Left renal cortex interstitium (tissue), 4 donors: ENCODE measurements at places on chromosomes 5 and 9.

GRCh38 chr5:150516011-150516410 lies 8.1 kb downstream of the NDST1 start:
- no peak for DNase-seq

GRCh38 chr5:14726066-14726838 lies 61.7 kb downstream of the OTULIN start:
- DNase-seq = no peak

DNA sequence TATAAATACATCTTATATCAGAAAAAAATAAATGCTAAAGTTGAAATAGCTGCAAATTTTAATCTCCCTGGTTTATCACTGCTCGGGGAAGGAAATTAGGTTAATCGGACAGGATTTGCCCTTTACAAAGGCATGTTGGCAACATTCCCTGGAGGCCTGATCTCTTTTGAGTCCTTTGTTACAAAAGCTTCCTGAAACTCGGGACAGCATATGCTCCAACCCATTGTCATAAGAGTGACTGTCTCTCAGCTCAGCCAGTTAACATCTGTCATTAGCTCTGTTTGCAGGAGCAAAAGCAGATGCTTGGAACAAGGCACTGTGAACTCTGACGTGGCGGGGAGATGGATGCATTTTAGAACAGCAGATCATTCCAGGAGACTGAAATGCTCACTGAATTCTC lies 80.6 kb downstream of the MYO10 start:
- DNase-seq = no peak

GRCh38 chr5:39432696-39433530 lies 8.1 kb upstream of the DAB2 start:
- no peak for DNase-seq

GRCh38 chr5:126376443-126376842 lies 46.8 kb upstream of the GRAMD2B start:
- DNase-seq = no peak

GRCh38 chr5:158511454-158511853 lies 588.3 kb downstream of the EBF1 start:
- DNase-seq = no peak

DNA sequence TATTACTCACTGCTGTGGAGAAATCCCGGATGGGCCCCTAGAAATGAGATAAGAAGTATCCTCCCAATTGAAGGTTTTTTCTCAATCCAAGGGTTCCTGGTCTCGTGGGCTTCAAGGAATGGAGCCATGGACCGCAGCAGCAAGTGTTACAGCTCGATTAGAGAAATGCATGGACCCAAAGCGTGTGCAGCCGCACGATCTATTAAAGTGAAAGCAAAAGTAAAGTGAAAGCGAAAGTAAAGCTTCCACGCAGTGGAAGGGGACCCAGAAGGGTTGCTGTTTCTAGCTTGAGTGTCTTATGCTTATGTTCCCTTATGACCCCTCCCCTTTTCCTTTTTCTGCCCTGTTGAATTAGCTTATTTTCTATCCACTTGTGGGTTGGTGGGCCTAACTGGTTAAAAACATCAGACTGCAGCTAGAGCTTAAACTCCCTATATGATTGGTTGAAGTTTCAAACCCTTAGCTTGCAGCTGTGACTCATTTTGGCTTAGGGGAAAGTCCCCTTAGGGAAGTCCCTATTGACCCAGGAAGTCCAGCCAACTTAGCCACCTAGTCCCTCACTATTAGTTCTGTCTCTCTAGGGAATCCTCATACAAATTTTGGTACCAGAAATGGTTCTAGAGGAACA lies 1111.8 kb downstream of the TAF11L14 start:
- no peak for DNase-seq

- DNase-seq = no peak
Measured at GRCh38 chr9:72169178-72169577, 19.9 kb downstream of the GDA start.

DNA sequence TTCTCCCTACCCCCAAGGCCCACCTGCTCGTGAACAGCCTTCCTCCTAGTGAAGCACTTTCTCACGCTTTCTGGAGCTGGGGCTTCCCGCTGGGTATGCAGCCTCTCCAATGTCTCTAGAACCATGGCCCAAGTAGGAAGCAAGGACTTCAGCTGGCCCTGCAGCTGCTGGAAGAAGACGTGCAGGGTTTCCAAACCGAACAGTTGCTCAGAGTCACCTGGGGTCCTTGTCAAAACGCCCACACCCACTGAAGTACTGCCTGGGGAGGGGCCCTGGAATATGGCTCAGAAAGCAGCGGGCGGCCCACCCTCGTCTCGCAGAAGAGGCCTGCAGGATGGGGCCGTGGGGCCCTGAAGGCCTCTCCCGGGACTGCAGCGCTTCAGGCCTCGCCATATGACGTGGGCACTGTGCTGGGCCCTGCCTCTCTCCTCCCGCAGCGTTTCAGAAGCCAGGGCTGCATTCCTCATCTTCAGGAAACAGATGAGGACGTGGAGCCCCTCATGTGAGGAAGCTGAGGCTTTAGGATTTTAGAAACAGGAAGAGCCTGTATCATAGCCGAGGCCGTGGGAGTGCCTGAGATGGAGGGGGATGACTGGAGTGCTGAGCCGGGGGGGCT lies 116.0 kb upstream of the LMX1B start:
- no peak for DNase-seq

GRCh38 chr5:151773951-151774350 lies 2.2 kb downstream of the G3BP1 start:
- DNase-seq = no peak

- no peak for DNase-seq
Measured at GRCh38 chr5:129930221-129930620, 26.0 kb downstream of the CHSY3 start.

- no peak for DNase-seq
Measured at GRCh38 chr5:108730617-108731340, 16.9 kb upstream of the FER start.

GRCh38 chr5:1669276-1670155 lies 130.1 kb downstream of the MRPL36 start:
- DNase-seq = no peak

GRCh38 chr5:177452688-177453638 lies 6.3 kb downstream of the PRR7 start:
- DNase-seq = no peak

- DNase-seq = no peak
Measured at GRCh38 chr9:114056527-114056926, 21.6 kb downstream of the AMBP start.

DNA sequence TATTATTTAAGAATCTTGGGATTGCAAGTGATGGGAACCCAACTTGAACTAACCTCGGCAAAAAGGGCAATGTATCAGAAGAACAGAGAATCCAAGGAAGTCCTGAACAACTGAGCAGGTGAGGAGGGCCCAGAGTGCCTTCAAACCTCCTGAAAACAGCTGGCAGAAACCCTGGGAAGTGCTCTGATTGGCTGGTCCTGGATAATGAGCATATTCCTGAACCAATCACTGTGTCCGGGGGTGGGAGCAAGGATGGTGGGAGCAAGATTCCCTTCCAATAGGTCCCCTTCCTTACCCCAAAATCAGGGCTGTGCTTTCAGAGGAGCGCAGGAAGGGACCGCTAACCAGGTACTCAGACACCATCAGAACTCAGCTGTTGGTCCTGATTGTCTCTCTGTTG lies 31.9 kb upstream of the TBC1D2 start:
- DNase-seq = no peak

DNA sequence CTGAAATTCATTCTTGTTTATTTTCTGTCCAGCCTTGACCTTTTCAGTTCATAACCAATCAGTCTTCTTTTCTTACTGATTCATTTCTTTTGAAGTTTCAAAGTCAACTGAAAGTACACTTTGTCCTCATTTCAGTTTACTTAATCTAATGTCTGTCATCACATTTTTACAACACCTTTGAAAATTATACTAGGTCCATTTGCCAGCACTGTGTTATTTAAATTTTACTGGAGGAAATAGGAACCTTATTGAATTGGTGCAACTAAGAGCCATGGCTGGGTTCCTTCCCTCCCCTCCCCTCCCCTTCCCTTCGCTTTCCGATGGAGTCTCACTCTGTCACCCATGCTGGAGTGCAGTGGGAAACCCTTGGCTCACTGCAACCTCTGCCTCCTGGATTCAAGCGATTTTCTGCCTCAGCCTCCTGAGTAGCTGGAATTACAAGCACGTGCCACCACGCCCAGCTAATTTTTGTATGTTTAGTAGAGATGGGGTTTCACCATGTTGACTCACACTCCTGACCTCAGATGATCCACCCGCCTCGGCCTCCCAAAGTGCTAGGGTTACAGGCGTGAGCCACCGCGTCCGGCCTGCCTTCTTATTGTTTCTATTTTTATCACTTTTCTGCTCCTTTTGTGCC lies 6.3 kb downstream of the RMI1 start:
- DNase-seq = no peak

DNA sequence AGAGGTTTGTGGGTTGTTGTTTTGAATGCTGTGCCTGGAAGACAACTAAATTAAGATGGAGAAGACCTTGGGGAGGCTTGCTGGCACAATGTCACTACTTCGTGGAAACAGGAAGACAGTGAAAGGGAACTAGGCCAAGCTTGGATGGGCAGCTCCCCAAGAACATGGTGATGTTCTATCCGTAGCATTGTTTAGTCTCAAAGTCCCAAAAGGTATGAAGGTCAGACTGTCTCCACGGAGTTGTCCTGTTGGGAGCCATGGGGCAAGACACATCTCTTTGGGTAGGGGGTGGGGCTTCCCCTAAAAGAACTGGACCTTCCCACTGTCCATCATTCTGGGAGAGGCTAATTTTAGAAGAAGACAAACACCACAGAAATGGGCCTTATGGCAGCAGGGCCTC lies 140.5 kb downstream of the ENTREP1 start:
- DNase-seq = no peak

DNA sequence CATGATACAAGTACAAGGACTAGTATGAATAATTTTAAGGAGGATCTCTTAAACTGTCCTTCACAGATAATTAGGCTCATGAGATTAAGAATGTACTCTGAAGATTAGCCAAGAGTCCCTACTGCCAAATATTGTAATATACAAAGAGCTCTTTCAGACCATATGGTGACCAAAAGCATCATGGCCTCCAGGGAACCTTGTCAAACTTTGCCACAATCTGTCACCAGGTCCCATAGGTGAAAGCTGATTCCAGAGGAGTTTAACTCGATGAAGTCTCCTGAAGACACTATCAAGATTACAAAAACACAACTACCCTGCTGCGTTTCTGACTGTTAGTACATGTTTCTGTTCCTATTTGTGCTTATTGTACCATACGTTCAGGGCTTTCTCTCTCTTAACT lies 395.4 kb upstream of the ITGA1 start:
- no peak for DNase-seq

- DNase-seq = no peak
Measured at GRCh38 chr5:151757233-151758140, 944 bp downstream of the ATOX1 start.

GRCh38 chr5:113162770-113163169 lies 186.2 kb downstream of the DCP2 start:
- no peak for DNase-seq

DNA sequence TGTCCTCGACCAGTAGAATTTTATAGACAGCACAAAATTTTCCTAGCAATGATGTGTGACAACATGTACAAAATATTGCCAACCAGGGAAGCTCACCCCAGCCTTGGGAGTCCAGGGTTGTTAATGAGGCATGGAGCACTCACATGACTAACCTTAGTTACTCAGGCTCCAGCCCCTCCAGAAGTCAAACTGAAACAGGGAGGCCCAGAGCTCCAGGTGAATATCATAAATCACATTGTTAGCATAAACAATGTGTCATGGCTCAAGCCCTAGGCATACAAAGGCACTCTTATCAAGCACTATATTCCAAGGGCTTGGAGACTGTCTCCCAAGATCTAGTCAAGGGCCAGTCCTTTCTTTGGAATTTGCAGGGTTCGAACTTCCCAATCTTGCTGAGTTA lies 44.4 kb downstream of the TNFAIP8 start:
- no peak for DNase-seq

GRCh38 chr9:72684615-72685014 lies 163.2 kb downstream of the TMC1 start:
- DNase-seq = no peak

GRCh38 chr5:43638546-43638945 lies 35.6 kb downstream of the NNT start:
- no peak for DNase-seq

GRCh38 chr5:96339862-96340261 lies 93.2 kb downstream of the PCSK1 start:
- DNase-seq = no peak

DNA sequence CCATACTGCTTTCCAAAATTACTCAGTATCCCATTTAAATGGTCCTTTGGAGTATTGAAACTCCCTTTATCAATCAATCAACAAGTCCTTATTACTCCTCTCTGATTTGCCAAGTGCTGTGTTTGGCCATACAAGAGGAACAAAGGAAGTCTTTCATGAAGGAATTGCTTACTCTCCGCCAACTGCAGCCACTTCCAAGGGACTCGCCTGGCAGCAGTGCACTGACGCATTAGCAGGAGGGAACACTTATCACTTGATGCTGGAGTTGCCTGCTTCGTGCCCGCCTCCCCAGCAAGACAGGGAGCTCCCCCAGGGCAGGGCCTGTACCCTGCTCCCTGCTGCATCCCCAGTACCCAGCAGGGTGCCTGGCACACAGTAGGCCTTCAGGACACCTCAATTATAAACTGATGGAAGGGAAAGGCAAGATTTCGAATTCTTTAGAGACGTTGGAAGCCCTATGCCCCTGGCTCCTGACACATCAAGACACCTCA lies 97.9 kb downstream of the CRB2 start:
- DNase-seq = no peak

- DNase-seq = no peak
Measured at GRCh38 chr5:98865690-98866089, 63.1 kb downstream of the CHD1 start.

GRCh38 chr9:128025736-128026135 lies 41.4 kb downstream of the NAIF1 start:
- DNase-seq = no peak

- DNase-seq = no peak
Measured at GRCh38 chr5:125870256-125870655, 553.0 kb upstream of the GRAMD2B start.

- no peak for DNase-seq
Measured at GRCh38 chr5:137615171-137615775, 116.1 kb upstream of the SPOCK1 start.

DNA sequence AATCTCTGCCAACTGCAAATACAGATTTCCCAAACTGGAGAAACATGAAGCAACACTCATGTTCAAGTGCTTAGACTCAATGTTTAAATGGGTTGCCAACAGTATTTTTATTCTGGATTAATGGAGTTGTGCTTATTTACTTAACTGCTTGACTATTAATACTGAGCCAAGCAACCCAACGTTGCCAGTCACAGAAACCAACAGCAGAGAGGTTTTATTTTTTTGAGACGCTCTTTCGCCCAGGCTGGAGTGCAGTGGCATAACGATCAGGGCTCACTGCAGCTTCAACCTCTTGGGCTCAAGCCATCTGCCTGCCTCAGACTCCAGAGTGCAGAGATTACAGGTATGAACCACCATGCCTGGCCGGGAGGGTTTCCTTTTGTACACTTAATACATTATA lies 8.5 kb upstream of the TMEM268 start:
- DNase-seq = no peak

DNA sequence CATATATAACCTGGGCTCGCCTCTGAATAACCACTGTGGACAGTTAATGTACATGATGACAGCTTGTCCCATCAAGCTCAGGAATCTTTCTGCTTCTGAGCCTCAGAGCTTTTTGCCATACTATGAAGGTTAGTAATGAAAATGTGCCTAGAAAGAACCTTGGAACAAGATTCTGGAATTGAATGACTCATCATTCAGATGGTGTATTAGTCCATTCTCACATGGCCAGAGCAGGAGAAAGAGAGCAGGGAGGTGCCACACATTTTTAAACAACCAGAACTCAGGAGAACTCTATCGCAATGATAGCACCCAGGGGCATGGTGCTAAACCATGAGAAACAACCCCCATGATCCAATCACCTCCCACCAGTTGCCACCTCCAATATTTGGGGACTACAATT lies 542.1 kb downstream of the PRR16 start:
- DNase-seq = no peak
